ENCODE measurements at places on chromosomes 5 and 9. TPM values are rescaled to one million over a fixed set of nuclear protein-coding genes. Genes with fewer than 3 reads are reported as not detected.

The OMD gene
- not detected for total RNA-seq

The PFN3 gene
- total RNA-seq = not detected

The IFNA6 gene
- total RNA-seq = not detected

The ARID3C gene
- 0.64 TPM for total RNA-seq

The FAM200C gene
- total RNA-seq = 2.6 TPM

The CD180 gene
- not detected for total RNA-seq

The FAM219A gene
- 3.2 TPM for total RNA-seq

The ACOT12 gene
- not detected for total RNA-seq

The SCGB3A2 gene
- not detected for total RNA-seq

The SLC6A18 gene
- not detected for total RNA-seq
